ENCODE measurements at places on chromosomes 2 and 18.

GRCh38 chr2:165440367-165440766 lies 29.1 kb upstream of the CSRNP3 start:
- no peak for DNase-seq

DNA sequence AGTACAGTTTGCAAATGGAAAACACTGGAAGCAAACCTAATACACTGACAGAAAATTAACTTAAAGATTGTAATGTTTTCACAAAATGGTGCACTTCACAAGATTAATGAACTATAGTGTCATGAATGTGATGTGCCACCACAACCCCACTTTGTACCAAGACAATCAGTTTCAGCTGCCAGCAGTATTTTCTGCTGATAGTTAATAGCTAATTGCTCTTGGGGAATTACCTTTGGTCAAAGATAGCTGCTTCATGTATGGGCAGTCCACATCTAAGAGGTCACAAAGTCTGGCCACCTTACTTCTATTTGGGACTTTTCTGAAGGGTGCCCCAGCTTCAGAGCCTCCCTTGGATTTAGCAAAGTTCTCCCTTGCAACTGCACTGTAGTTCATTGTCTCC lies 254.0 kb downstream of the CALCRL start:
- no peak for DNase-seq

GRCh38 chr2:88582030-88582429 lies 45.2 kb downstream of the EIF2AK3 start:
- DNase-seq, result no peak

DNA sequence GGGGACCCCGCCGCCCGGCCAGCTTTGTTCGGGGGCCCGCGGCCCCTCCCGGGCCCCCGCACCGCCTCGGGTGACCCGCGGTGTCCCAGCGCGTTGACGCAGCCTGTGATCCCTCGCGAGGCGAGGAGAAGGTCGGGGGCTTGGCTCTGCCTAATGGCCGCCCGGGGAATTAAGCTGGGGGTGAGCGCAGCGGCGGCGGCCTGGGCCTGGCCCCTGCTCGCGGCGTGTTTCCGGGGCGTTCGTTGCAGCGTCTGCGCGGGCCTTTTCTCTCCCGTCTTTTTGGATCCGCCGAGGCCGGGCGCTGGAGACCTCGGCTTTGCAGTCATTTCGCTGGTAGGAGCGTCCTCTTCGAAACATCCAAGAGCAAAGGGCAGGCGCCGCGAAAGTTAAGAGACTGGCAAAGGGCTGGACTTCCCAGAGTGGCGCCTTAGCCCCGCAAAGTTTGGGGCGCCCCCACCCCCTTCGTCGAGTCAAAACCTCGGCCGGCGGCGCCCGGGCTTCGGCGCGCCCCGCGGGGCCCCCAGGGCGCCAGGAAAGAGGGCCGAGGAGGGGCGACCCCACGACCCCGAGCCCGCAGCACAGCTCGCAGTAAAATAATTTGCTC lies 1.3 kb downstream of the SALL3 start:
- DNase-seq, result no peak

DNA sequence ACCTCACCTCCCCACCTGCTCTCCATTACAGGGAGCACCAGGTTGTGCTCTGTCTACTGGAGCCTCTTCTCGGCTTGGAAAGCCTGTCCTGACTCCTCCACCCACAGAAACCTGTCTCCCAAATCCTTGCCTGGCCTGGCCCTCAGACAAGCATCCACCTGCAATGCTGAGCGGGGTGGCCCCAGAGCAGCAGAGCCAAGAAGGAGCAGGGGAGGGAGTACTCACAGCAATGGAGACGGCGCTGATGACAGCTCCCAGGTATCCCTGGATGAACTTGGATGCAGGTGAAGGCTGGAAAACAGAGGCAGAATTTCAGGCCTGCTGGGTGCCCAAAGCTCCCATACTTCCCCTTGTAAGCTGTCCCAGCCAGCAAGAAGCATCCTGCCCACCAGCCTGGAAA lies 72.8 kb downstream of the SFXN5 start:
- DNase-seq, result no peak

Data from KBM-7 (cell line).